NCI-H1092 treated with DMSO at 0.1 percent for 48 hours (cell line): ENCODE measurements at places on chromosomes 3 and 15.

DNA sequence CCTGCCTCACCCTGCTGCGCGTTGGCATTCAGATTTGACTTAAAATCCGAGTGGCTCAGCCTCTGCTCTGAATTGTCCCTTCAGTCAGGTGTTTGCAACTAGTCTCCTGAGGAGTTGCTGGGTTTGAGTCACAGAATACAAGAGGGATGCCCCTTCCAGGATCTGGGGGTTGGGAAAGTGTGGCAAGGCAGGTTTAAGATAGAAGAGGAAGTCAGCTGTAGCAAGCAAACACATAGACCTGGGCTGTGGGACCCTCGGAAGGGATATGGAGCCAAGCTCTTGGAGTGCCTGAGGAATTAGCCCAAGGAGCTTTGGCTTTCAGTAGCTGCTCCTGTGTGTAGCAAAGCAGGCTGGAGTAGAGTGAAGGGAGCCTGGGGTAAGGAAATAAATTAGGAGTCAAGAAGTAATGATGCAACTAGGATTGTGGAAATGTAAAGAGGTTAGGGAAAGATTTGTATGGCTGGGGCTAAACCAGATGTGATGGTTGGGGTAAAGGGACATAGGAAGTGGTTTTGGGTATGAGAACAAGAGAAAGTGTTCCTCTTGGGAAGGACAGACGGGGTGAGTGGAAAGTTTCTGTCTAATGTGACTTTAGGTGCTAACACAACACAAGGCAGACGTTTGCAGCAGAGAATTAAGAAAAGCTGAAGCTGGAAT, 41.2 kb downstream of the RAB7A start:
- no peak for DNase-seq

DNA sequence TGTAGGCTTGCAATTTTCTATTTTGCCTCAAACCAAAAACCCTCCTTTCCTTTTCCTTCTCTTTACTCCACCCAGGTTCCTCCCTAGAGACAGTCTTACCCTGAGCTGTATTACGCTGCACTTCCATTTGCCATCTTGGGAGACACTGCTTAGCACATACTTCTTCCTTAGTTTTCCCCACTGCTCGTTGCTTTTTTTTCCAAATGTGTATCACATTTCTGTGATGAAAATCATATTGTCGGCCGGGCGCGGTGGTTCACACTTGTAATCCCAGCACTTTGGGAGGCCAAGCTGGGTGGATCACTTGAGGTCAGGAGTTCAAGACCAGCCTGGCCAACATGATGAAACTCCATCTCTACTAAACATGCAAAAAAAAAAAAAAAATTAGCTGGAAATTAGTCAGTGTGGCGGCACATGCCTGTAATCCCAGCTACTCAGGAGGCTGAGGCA, 29.5 kb downstream of the POPDC2 start:
- no peak for DNase-seq

DNA sequence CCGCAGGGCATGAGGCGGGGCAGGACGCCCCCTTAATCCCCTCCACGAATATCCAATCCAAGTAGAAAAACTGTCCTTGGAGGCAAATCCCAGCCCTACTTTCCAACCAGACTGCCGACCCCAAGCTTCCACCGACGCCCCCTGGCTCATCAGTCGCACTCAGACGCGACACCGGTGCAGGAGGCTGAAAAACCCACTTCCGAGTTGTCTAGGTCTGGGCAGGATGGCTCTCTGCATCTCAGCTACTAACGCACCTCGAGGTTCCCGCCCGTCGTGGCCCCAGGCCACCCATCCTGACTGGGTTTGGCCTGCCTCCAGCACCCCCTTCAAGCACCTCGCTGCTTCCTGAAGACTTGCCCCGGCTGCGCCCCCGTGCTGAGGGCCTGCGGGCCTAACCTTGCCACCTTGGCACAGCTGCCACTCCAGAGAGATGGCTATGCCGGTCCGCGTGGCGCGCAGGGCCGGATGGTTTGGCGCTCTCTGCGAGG, 15.5 kb downstream of the RGMA start:
- DNase-seq: no peak

DNA sequence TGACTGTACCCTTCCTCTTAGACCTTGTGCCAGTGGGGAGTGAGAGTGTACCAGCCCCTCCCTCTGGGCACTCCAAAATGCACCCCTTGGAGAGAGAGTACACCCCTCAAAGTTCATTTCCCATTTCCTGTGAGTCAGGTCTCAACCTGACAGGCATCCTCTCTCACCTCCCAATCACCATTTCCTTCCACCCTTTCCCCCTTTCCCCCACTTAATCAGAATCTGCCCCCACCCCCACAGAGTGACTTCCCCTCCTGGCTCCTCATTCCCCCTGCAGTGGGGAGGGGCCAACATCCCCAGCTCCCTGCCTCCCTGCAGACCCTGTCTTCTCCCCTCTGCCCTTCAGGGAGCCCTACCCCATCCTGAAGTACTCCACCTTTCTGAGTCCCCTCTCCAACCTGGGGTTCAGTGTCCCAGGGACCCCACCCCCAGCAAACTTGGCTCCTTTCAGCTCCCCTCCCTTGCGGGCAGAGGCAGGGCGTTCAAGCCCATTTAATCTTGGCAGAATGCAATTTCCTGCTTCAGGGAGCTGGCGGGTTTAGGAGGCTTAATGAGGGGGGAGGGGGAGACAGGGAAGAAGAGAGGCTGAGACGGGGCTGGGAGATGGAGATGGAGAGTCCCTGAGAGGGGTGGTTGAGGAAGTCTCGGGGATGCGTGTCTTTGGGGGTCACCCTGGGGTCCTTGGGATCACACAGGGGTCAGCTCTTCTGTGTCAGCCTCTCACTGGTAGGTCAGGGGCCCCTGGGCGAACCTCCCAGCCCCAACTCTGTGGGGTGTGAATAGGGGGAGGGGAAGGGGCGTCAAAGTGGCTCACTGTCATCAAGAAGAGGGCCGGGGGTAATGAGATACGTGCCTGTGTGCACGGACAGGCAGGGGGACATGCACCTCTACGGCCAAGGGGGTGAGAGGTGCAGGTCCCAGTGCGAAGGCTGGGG, 16.6 kb upstream of the SEMA3F start:
- peak; percentile 31 for DNase-seq

DNA sequence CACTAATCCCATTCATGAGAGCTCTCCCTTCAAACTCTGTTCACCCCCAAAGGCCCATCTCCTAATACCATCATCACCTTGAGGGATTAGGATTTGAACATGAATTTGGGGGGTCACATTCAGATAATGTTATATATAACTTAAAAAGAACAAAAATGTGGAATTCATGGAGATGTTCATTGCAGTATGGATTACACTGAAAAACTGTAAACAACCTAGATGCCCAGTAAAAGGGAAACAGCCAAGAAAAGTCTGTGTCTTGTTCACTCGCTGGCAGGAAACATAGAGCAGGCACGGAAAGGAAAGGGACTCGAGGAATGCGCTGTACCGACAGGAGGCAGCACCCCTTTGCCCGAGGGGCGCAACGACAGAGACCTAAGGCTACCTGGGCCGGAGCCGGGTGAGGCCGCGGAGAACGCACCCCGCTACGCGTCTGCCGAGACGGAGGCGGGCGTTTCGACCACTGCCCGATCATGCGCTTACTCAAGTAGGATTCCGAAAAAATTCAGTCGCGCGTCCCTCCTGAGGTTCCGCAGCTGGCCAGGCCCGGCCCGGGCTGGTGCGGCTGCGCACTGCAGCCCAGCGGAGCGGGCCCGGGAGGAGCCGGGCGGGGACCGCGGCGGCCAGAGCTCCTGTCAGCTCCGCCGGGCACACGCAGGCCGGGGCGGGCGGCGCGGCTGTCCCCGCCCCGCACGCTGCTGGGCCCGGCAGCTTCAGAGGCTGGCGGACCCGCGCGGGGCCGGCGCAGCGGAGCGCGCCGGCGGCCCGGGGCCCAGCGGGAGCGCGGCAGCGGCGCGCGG, 862 bp upstream of the MAN2A2 start:
- DNase-seq: peak; percentile 77

DNA sequence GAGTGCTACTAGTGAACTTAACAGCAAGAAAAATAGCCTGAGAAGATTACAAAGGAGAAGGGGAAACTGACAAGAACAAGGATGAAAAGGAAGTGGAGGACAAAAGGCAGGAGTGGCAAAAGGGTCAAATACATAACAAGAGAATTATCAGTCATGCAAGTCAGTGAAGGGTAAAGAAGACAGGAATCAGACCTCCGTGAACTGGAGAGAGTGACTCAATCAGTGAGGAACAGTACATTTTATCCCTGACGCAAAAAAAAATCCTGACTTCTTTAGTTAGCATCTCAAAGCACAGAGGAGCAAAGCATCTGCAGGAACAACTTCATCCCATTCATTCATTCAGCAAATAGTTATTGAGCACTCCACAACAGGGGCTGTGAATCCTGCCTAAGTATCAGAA, 97.8 kb downstream of the SST start:
- DNase-seq: no peak

DNA sequence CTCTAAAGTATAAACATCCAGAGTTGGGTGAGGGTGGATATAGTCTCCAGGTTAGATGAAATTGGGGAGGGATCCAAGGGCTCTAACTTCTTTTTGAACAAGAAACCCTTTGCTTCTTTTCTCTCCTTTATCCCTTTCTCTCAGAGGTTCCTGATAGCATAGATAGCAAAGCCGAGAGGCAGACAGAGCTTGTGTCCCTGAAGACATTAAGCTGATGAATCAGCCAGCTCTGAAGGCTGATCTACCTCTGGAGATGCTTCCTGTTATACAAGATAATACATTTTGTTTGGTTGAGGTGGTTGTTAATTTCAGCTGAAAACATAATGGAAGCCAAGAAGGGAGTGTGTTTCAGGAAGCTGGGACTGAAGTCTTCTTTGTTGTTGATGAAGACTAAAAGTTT, 193.2 kb downstream of the PDCD6IP start:
- DNase-seq: no peak

DNA sequence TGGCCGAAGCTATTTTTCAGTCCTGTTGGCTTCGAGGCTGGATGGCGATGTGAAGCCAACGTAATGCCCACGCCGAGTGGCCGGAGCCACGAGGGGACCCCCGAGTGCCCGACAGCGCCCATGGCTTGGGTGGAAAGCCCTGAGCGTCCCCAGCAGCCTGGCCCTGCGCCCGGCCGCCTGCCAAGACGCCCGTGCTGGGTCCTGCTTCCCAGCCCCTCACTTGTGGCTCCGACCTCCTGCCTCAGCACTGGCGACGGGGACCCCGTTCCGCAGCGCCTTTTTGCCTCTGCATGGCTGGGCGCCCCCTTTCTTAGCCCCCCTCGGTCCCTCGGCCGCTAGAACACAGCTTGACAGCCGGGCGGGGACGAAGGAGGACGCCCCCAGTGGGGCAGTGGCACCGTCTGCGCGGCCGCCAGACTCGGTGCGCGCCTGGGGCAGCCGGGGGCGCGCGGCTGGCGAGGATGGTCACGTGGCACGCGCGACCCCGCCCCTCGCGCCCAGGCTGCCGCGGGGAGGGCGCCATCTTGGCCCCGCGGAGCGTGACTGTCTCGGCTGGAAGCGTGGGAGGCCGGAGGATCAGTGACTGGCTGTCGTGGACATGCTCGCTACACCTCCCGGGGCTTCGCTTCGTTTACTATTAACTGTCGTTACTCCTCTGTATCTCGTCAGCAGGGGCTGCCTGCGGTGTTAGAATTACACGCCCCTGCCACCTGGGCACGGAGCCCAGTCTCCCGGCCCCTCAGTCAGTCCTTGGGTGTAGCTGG, 626 bp upstream of the GPR176 start:
- peak; percentile 68 for DNase-seq

DNA sequence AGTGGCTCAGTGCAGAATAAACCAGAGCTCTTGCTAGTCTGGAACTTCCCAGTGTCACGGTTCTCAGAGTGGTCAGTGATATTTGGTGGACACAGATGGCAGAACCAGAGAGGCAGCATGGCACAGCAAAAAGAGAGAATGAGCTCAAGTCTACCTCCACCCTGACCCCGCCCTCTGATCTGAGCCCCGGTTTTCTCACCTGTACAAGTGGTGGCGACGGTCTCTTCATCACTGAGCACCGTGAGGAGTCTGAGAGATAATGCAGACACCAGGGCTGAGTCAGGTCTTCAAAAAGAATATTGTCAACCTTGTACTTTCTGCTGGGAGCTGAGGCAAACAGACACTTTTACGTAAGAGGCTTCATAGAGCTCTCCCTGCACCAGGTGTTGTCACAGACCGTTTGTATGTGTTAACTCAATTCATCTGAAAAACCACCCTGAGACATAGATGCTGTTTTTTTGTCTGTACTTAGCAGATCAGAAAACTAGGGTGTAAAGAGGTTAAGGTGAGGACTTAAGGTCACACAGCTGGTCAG, 13.2 kb downstream of the FGD5 start:
- DNase-seq: no peak

DNA sequence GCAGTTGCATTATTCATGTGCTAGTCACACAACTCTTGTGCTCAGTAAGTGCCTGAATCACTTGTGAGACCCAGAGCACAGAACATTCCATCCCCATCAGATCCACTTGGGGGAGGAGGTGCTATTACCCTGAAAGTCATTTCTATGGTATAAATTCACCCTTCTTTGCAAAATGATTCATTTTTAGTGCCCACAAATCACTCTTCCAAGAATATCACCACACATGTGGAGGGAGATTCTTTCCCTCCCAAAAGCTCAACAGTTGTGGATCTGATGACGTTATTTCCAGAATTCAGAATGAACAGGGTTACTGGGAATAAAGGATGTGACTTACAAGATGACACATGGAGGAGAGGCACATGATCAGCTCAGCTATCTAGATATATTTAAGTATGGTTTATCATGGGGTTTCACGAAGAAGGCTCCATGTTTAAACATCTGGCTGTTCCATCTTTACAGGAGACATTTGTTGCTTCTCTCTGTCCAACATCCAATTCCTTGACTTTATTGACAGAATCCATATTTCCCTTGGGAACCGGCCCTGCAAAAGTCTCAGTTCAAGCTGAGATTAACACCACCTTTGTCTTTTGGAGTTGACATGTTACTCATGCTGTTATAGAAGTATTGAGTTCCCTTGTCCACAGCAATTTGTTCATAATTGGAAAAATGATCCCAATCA, 214.2 kb upstream of the PROK2 start:
- DNase-seq: no peak

DNA sequence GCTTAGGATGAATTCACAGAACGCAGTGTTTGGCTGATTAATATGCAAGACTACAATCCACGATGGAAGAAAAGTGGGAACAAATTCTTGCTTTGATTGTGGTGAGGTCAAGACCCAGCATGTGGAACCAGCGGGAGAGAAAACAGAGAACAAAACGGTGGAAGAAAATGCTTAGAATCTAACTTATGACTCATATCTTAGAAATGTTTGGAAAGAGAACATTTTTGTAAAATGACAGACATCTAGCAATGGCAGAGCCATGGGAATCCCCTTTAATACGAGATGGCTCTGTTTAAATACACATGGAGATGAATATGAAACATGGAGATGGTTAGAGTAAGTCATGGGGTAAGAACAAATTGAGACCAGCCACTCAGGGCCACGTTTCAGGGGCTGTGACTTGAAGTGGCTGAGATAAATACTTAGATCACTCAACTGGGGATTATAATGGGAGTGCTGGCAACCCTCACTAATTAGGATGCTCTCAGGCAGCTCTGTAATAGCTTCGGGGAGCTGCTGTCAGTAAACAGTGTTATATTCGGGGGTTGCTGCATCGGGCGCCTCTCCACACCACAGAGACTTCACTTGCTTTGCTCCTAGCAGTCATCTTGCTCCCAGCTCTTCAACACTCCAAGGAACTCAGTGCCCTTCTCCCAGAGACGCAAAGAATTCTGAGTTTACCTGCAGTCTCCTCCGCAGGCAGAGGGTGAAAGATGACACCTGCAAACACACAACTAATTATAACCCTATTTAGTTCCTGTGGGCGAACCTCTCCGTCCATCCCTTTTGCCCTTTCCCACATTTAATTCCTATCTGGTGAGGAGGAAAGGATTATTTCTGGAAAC, 68.0 kb upstream of the ONECUT1 start:
- DNase-seq: peak; percentile 82

- no peak for DNase-seq
Observed at GRCh38 chr3:126031981-126032471, 51.9 kb downstream of the SLC41A3 start.

- no peak for DNase-seq
Observed at GRCh38 chr3:17151598-17152373, 267.0 kb downstream of the PLCL2 start.
